ENCODE measurements at places on chromosomes 6 and 20.

DNA sequence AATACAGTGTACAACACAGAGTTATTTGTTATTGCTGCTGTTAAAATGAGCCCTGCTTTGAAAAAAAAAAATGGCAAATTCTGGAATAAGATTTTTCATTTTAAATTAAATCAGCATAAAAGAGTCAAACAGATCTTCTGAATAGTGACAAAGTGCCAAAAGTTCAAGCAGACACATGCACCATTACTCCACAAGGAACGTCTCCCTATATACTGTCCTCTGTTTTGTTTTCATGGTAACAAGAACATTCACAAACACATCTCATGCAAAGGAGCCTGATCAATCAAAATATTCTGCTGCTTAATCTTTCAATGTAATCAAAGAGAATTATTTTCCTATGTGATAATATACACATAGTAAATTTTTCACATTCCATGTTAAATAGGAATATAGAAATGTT, 2.7 kb downstream of the HIVEP2 start:
- DNase-seq, result no peak

- peak; percentile 1 for DNase-seq
These were observed 171.1 kb downstream of the ADAT2 start for GRCh38 chr6:143279385-143279784.

DNA sequence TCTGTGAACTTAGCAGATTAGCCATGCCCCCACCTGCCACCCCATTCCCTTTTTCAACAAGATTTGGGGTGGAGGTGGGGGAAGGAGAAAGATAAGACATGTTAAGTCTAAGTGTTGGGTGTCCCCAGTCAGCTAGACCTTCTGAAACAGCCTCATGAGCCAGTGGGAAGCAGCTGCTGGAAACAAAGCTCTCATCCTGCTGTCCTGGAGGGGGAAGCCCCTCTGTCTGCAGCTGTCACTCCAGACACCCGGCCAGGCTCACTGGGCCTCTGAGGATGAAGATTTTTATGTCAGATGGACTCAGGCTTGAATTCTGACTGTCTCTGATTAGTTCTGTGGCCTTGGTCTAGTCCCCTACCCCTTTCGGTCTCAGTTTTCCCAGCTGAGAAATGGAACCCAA, 1.1 kb downstream of the BPIFB3 start:
- DNase-seq, result no peak

DNA sequence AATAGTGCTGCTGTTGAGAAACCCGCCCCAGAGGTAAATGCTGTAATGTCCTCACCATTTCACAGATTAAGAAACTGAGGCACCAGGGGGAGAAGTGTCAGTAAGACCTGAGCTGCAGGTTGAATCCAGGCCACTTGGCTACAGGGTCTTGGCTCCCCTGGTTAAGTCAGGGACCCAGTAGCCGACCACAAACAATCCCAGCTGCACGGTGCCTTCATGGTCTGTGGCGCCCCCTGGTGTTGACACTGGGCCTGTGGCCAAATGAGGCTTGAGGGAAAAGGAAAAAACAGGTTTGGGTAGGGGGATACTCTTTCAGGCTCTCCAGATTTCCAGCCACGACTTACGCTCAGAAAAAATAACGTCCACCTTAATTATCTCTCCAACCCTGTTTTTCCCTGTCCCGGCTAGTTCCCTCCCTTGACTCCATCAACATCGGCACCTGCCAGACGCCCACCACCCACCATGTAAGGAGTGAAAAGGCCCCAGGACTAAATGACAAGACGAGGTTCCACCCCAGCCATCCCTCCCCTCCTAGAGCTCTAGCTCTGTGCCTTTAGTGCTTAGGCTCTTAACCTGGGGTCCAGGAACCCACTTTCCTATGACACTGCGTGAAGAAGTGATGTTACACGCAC, 47.7 kb upstream of the POLR1H start:
- DNase-seq, result no peak

DNA sequence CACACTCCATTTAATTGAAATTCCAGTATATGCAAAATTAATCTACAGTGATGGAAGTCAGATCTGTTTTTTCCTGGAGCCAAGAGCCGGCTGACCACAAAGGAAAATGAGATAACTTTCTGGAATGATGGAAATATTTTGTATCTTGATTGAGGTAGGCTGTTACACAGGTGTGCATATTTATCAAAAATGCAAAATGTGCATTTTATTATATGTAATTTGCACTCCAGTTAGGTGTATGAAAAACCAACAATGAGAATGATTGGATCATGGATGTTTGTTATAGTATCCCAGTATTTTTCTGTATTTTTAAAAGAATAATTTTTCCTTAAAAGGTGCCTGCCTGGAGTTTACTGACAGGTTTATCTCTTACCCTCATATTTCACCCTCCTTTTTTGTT, 242.0 kb upstream of the JAG1 start:
- no peak for DNase-seq

DNA sequence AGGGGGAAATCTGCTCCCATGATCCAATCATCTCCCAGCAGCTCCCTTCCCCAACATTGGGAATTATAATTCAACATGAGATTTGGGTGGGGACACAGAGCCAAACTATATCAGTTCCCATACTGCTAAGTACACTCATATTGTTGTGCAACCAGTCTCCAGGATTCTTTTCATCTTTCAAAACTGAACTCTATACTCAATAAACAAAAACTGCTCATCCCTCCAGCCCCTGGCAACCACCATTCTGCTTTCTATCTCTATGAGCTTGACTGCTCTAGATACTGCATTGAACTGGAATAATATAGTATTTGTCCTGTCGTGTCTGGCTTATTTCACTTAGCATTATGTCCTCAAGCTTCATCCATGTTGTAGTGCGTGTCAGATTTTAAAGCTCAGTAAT, 42.9 kb downstream of the STX11 start:
- DNase-seq, result no peak

- no peak for DNase-seq
These were observed 402.2 kb downstream of the GJA1 start for GRCh38 chr6:121837545-121838229.

DNA sequence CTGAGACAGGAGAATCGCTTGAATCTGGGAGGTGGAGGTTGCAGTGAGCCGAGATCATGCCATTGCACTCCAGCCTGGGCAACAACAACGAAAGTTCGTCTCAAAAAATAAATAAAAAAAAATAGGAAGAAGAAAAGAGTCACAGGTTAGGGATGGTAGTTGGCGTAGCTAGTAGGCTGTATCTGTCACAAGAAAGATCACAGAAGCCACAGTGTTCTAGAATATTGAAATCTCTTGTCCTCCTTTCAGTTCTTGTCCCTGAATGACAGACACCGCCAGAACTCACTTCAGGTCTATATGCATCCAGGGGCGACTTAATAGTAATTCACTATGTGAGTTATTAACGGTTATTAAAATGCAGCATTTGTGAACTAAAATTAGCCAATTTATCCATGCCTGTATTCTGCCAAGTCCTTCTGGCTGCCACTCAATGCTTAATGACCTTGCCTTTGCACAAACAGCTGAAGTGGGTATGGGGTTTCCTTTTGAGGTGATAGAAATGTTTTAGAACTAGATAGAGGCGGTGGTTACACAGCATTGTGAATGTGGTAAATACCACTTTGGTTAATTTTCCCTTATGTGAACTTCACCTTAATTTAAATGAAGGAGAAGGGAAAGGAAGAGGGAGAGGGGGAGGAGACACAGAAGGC, 41.3 kb upstream of the ZMYND8 start:
- no peak for DNase-seq

GRCh38 chr6:1925743-1926430, 316.2 kb downstream of the FOXC1 start:
- DNase-seq, result no peak

DNA sequence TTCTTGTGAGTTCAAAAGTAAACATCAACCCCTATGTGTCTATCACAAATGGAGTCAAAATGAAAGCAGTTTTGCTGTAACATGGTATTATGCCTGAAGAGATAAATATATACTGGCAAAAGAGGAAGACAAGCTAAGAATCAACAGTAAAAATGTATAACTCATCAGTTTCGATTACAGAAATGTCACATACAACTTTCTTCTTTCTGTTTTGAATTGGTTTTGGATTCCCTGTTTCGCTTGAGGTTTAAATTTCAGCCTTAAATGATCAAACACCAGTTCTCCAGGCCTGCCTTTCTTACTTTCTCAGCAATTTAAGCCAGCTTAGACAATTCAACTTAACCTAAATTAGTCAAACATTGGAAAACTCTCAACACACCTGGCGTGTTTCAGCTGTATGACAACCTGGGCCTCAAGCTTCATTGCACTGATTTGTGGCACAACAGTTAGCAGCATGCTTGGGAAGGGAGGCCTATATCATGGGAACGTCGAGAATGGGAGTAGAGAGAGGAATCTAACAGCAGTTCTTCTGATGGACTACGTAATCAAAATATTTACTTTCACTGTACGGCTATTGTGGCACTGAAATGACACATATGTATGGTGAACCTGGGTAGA, 51.9 kb upstream of the MARCKS start:
- DNase-seq, result no peak

DNA sequence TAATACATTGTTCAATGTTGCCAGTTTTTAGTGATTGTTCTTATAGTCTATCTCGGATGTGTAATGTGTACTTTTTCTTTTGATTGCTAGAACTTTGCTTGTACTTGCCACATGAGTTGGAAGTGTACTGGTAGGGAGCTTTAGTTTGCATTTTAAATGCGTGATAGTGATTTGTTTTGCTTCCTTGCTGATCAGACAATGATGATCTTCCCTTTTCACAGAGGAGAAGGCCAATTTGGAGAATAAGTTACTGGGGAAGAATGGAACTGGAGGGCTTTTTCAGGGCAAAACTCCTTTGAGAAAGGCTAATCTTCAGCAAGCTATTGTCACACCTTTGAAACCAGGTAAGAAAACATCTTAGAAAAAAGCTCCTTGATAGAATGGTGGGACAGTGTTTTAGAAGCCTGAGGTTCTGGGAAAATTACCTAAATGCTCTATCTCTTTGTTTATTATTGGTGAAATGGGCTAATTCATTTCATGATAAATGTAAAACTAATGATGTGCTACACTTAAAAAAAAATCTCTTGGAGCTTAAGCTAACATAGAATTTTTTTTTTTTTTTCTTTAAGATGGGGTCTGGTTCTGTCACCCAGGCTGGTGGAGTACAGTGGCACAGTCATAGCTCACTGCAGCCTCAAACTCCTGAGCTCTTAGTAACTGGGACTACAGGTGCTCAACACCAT, 20.9 kb downstream of the TPX2 start:
- DNase-seq, result no peak

GRCh38 chr6:104956731-104957294, at the start of gene LIN28B:
TSS of gene LIN28B (plus strand) at chr6:104957107. CDS start at chr6:104957251, 144 bp downstream.
- no peak for DNase-seq

DNA sequence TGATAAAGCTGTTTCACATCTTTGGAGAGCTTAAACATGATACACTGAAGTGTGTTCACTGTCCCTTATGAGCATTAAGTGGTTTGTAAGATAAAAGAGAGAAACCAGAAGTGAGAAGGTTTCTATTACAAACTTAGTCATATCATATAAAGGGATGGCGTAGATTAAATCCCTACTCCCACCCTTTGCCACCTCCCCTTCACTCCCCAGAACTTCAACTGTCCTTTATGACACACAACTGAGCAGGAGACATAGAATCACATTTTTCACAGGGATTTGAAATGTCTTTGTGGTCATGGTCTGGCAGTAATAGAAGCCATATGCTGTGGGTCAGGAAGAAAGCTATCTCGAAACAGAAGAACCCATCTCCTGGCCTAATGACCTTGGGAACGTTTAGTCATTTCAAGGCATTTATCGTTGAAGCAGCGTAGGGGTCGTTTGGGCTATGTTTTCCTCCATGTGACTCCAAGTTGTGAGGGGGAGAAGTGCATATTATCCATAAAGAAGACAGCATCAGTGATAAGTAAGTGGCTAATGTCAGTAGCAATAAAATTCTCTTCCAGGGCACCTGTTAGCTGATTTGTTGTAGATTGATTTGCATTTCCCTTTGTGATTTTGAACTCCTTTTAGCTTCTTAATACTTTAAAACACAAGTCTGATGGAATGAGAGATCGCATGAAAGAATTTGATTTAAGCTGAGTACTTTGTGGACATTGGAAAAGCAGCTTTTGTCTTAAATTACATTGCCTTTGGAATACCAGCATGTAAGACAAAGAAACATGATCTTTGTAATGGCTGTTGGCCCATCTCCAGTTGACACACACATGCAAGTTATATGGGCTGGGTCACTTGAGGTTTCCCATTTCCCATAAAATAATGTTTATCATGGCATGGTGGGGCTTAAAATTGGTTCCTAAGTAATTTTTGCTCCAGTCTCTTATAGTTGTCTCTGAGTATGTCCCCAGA, 501.5 kb upstream of the FLRT3 start:
- DNase-seq, result no peak

- no peak for DNase-seq
These were observed 222.6 kb upstream of the TAB2 start for GRCh38 chr6:149094934-149095351.

DNA sequence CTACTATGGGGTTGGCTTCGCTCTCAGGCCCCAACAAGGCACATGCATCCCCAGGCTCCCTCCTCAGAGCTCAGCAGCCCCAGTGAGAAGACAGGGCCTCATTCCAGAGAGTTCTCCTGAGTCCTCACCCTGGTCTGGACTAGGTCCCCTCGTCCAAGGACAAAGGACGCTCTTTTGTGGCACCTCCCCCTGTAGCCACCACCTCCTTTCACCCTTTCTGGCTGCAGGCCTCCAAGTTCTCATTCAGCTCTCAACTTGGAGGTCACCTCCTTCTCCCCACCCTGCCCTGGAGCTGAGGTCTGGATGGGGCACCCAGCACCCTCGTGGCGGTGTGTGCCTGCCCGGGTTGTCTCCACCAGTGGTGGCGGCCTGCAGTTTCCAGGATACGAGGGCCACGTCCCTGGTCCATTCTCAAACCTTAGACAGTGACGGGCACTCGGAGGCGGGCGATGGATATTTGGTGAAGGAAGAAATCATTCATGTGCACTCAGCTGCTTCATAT, 2.5 kb downstream of the UNC93A start:
- DNase-seq, result no peak

DNA sequence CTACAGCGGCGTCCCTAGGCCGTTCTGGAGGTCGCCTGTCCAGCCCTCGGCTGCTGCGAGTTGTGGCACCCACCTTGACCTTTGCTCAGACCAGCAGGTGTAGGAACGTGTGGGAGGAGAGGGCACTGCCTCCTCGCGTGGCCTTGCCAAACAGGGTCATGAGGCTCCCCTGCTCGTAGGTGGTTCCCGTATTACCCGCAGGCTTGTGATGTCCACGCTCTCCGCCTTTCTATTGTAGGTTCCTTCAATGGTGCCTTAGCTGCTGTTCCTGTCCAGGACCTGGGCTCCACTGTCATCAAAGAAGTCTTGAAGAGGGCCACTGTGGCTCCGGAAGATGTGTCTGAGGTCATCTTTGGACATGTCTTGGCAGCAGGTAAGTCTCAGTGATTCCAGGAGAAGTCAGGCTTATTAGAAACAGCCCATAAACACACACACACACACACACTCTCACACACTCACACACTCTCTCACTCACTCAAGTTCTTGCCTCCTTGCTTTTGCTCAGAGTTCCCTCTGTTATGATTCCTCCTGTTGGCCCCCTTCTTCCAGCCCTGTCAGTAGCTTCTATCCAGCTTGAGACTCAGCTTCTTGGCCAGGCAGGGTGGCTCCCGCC, 942 bp downstream of the ACAT2 start:
- DNase-seq, result no peak
